ENCODE measurements at places on chromosomes 6 and 20. TPM values are rescaled to one million over a fixed set of nuclear protein-coding genes. Genes with fewer than 3 reads are reported as not detected.

COL9A3 gene
- not detected for total RNA-seq

NQO2 gene
- total RNA-seq, result 43.2 TPM

THBD gene
- not detected for total RNA-seq

MMS22L gene
- total RNA-seq, result 45.6 TPM

LGSN gene
- not detected for total RNA-seq

RALY gene
- 153 TPM for total RNA-seq

NRSN1 gene
- not detected for total RNA-seq

PRDM1 gene
- total RNA-seq, result 108 TPM

BTN1A1 gene
- not detected for total RNA-seq

MYL9 gene
- 0.46 TPM for total RNA-seq

CBLN4 gene
- not detected for total RNA-seq

SMOC2 gene
- not detected for total RNA-seq

SLC26A8 gene
- total RNA-seq, result not detected

LHFPL5 gene
- total RNA-seq, result not detected

FAXC gene
- 0.37 TPM for total RNA-seq

PPP1R3G gene
- not detected for total RNA-seq
